ENCODE measurements at places on chromosomes 3 and 15.

GRCh38 chr3:16214366-16214765, 39.9 kb downstream of the GALNT15 start:
- DNase-seq, result no peak

GRCh38 chr15:47778263-47778770, 61.0 kb downstream of the SEMA6D start:
- no peak for DNase-seq

GRCh38 chr3:141243271-141243707, 11.7 kb downstream of the PXYLP1 start:
- DNase-seq, result no peak

GRCh38 chr15:100559330-100559729, 30.6 kb upstream of the CERS3 start:
- DNase-seq, result no peak

GRCh38 chr3:43522727-43523362, 99.0 kb downstream of the ANO10 start:
- DNase-seq, result no peak

DNA sequence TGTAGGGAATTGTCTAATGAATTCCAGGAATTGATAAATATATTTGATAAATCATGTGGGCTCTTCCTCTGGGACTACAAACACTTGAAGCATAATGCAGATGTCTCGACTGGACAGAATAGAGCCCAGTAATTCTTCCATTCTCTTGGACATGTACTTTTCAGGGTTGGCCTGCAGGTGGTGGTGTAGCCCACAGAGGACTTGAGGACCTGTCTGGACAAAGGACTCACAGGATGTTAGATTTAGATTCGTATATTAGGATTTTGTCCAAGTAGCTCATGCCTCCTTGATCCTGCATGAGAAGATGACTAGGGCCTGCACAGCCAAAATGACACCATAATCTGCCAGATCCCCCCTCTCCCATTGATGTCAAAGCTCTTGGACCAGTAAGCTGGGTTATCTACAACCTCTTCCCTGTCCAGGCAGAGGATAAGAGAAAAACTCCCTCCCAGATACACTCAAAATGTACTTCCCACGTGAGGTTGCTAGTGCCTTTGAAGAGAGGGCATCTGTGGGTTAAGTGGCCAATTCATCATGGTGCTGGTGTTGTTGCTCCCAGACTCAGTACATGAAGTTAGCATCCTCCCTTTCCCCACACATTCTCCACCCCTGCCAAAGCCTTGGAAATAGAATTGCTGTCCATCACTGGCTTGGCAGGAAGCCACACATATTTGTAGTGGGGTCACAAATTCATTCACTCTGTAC, 88.6 kb upstream of the ZNF280D start:
- no peak for DNase-seq

GRCh38 chr15:28100516-28101195, 1.5 kb upstream of the OCA2 start:
- DNase-seq, result no peak

DNA sequence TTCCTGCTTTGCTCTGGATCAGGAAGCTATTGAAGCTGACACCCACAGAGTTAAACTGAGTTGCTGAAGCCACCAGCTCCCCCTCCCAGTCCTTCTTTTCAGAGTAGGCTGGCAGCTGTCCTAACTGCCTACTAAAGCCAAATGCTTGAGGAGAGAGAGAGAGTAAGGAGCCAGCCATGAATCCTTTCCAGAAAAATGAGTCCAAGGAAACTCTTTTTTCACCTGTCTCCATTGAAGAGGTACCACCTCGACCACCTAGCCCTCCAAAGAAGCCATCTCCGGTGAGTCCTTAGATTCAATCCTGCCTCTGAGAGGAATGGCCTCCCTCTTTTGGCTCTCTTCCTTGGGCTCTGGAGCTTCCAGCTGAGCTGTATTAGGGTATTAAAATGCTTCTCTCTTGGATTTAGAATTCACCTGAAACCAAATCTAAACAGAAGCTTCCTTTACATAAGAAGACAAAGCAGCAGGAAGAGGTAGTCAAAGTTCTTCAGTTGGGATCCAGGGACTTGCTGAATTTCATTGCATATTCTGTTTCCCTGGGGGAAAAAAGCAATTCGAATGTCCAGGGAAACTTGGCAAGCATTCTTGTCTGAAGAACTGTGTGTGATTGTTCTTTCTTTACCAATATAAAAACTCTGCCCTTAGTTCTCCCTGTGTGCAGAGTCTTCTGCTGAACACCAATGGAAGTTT, at the start of gene SLC15A2:
Gene SLC15A2, plus strand, starts transcription at position 101 of the 690 bp plus-strand sequence. Its CDS starts 76 bp downstream, at position 177.
- no peak for DNase-seq

GRCh38 chr15:48385031-48385830, 54.0 kb downstream of the DUT start:
- no peak for DNase-seq

DNA sequence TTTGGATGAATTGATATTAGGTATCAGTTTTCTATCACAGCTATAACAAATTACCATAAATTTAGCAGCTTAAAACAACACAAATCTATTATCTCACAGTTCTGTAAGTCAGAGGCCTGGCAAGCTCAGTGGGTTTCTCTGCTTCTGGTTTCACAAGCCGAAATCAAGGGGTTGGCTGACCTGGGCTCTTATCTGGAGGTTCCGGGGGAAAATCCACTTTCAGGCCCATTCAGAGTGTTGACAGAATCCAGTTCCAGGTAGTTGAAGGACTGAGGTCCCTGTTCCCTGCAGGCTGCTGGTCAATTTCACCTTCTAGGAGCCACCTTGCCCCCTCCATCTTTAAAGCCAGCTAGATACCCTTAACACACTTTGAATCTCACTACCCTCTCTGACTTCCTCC, 11.1 kb upstream of the HHATL start:
- DNase-seq, result no peak
